Lower leg skin (tissue), 4 donors: ENCODE measurements at places on chromosomes 7 and 10.

GRCh38 chr10:24437302-24437701, 228.4 kb downstream of the KIAA1217 start:
- no peak for DNase-seq

DNA sequence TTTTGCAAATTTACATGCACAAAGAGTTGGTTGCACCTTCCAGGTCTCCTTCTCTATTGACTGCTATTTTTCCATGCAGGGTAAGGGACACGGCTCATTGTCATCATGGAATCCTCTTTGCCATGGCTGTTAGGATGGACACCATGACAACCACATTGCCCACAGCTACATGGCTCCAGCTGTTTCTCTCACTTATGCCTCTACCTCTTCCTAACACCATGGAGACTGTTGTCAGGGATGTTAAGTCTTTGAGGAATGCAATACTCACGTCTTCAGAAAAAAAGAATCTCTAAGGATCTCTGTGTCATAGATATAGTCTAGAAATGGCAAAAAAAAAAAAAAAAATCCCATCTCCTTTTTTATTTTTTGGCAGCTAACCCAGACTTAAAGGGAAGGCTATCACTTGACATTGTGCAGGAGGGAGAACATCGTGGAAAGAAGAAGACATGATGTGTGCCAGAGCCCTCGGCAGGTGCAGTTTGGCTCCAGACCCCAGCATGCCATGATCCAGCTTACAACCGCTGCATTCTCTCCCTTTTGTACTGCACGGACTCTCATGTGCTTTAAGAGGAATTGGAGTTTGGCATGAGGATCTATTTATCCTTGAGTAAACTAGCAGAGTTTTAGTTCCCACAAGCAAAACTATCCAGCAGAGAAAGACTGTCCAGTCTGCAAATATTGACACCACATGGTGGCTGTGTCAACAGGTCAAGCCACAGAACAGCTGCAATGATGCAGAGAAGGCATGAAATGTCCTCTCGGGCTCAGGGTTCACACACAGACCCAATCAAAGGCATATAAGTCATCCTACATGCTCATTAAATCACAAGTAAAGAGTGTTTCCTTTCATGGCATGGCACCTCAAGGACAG, 70.8 kb downstream of the FRMD4A start:
- no peak for DNase-seq

DNA sequence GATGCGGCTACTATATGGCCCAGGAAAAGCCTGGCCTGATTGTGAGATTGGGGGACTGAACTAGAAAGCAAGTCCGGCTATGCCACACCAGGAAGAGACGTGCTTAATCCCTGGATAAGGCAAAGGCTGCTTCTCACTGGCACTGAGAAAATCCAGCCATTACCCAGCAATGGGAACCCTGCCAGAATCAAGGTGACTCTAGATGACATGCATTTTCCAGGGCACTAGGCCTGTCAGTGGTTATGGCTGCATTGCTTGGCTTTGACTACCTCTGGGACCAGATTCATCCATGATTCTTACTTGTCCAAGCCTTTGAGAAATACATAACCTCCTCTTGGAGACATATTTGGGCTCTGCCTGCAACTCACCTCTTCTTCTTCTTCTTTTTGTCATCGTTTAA, 317.2 kb downstream of the GRID1 start:
- no peak for DNase-seq

DNA sequence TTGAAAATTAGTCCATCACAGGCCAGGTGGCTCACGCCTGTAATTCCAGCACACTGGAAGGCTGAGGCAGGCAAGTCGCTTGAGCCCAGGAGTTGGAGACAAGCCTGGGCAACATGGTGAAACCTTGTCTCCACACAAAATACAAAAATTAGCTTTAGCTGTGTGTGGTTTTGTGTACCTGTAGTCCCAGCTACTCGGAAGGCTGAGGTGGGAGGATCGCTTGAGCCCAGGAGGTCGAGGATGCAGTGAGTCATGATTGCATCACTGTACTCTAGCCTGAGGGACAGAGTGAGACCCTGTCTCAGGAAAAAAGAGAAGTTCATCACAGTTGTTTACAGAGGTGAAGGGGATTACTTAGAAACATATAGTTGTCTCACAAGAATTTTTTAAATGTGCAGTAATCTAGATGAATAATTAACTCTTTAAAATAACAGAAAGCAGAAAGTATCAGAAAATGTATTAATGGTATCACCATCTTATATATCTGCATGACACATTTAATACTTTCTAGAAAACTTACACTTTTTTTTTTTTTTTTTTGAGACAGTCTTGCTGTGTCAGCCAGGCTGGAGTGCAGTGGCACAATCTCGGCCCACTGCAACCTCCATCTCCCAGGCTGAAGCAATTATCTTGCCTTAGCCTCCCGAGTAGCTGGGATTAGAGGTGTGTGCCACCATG, 8.9 kb downstream of the LCOR start:
- DNase-seq = no peak

DNA sequence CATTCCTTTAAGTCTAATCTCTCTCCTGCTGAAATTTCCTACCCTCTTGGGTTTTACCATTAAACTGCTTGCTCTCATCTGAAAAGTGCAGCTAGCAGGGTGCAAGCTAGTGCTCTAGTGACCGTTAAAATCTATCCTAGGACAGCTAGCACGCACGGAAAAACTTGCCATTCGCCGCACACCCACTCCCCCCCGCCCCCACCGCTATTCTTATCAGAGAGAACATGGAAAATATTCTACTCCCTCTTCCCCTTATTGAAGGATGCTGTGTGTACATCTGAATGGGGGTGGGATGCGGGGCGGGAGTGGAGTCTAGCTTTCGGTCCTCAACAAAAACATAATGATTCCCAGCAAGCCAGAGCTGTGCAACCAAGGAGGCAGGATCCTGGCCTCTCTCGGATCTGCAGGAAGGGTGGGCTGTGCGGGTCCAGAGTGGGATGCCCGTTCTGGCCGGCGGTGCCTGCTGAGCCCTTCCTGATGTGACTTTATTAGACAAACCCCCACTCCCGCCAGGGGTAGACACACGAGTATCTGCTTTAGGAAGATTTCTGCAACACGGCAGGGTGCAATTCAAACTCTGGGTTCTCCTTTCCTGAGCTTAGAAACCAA, 1.1 kb upstream of the ADRA2A start:
- no peak for DNase-seq

DNA sequence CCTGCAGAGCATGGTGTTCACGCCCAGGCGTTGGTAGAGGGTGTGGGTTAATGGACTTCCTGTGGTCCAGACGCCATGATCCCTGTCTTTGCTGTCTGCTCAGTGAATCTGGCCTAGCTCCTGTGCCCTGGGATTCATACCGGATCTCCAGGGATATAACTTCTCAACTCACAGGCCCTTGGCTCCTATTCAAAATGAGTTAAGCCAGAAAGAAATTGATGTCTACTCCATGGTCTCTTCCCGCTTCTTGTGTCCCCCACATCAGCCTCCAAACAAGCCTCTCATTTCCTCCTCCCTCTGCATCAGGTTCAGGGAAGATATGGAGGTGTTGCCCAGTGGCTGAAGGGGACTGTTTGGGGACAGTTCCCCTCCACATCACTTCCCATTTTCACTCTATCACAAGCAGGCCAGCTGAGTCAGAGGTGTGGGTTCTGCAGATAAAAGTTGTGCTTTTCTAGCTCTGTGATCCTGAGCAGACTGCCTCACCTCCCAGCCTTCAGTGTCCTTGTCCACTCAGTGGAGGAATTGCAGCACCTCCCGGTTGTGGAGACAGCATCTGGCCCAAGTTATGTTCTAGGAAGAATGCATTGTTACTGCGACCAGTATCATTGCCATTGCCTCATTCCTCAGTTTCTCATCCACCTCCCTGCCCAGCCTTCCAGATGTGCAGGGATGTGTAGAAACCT, 22.5 kb downstream of the AKR1E2 start:
- no peak for DNase-seq

GRCh38 chr7:17374654-17375053, 76.2 kb downstream of the AHR start:
- DNase-seq = no peak

- DNase-seq = no peak
Measured at GRCh38 chr7:43593010-43593409, 10.1 kb downstream of the STK17A start.

DNA sequence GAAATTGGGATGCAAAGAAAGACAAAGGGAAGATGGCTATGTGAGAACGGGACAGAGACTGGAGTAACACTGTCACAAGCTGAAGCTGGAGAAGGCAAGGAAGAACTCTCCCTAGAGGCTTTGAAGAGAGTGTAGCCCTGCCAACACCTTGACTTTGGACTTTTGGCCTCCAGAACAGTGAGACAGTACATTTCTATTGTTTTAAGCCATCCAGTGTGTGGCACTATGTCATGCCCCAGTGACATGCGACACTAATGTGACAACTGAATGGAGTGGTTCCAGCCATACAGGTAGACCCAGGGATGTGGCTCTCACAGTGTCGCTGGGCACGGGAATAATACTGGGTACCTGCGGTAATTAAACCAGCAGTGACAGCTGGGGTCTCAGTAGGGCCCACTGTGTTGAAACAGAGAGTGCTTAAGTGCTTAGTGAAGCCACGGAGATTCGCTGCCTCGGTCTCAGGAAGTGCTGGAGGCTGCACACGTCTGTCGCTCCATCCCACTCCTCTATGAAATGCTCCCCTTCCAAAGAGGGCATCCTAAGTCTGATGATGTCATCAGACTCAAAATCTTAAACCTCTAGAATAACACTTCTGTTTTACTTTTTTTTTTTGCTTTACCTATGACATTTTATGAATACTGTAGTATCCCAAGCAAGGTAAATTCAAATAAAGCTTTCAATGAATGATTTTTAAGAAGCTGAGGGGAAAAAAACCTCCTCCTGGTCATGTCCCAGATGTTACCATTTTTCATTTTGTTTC, 154.6 kb upstream of the RHEB start:
- DNase-seq = no peak

- no peak for DNase-seq
Measured at GRCh38 chr10:24197263-24197662, 11.7 kb upstream of the KIAA1217 start.

GRCh38 chr7:925601-926000, 28.9 kb downstream of the ADAP1 start:
- DNase-seq = no peak

GRCh38 chr7:138543739-138544138, 83.7 kb downstream of the TRIM24 start:
- DNase-seq = no peak
